ENCODE measurements at places on chromosomes 12 and 14. TPM values are rescaled to one million over a fixed set of nuclear protein-coding genes. Genes with fewer than 3 reads are reported as not detected.
A peak's percentile ranks its signal among the peaks of the same experiment; 100 is the strongest.

GSG1 gene
- total RNA-seq, result not detected

DNA sequence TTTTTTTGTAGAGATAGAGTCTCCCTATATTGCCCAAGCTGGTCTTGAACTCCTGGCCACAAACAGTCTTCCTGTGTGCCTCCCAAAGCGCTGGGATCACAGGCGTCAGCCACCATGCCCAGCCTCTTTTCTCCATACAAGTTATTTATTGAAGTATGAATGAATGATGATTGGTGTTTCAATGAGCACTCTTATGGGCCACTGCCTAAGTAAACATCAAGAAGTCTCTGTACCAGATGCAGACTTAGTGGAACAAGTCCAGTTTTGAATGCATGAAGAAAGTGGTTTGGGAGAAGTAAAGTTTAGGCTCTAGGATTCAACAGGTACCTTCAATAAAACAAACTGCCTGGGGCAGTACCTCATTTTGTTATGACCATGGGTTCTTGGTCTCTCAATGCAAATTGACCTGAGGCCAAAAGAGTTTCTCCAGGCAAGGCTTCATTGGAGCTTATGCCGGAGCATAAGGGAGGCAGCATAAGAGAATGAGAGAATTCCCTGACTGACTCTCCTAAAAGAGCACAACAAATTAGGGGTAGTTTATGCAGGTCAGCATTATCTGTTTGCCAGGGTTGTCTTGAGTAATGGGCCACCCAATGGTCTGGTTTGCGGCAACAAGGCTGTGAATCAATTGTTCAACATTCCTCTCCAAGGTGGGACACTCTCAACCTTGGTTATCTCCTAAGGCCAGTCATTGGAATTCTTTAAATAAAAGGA, 1.1 kb upstream of the GMFB start:
- H3K4me1 ChIP-seq, result peaks cover 44% of the 10 kb centered on the region
- no peaks in the 10 kb centered on the region for H3K27me3 ChIP-seq
- H3K36me3 ChIP-seq, result no peaks in the 10 kb centered on the region

DNA sequence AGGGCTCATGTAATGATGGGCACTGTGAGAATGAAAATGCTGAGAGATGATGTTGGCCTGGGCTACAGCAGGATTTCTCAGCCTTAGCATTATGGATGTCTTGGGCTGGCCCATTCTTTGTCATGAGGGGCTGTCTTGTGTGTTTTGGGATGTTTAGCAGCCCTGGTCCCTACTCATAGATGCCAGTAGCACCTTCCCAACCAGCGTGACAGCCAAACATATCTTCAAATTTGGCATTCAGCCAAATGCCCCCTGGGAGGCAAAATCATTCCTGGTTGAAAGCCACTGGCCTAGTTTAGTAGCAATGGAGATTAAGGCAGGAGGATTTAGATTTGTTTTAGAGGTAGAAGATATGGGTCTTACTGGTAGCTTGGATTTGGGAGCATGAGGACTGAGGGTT, 26.6 kb downstream of the UBE3B start:
- H3K4me1 ChIP-seq, result no peaks in the 10 kb centered on the region
- no peak overlapping the region for H3K4me3 ChIP-seq
- no peak for DNase-seq
- H3K27ac ChIP-seq, result no peak overlapping the region

DNA sequence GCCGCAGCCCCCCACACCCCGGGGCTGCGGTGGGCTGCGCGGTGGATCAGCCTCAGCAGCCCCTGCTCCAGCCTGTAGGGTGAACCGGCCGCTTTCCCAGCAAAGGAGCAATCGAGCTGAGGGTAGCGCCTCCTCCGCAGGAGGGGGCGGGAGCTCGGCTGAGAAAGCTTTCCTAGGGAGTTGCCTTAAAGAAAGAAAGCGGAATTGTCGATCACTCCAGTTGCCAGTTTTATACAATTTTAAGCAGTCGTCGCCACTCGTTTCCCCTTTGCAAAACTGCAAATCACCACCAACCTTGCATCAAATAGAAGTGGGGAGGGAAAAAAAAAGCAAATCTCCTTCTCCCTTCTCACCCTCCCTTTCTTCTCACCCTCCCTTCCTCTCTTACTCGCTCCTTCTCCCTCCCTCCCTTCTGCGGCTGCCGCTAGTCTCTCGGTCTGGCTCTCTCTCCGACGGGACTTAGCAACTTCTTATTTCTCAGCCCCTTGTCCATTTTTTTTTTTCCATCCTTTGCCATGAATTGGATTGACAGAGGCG, at the start of gene PDE3A:
Gene PDE3A, plus strand, starts transcription at position 424 of the 537 bp plus-strand sequence. CDS start 748 bp downstream, outside the sequence.
- peaks cover 40% of the 10 kb centered on the region for H3K27me3 ChIP-seq
- H3K4me1 ChIP-seq, result peaks cover 9% of the 10 kb centered on the region
- no peak for DNase-seq
- peak within 1 kb of the TSS; percentile 29 for H3K4me3 ChIP-seq

SRRM4 gene
- not detected for total RNA-seq

GRCh38 chr12:20578142-20578541, 117.0 kb upstream of the SLCO1C1 start:
- H3K4me1 ChIP-seq, result no peaks in the 10 kb centered on the region
- no peaks in the 10 kb centered on the region for H3K36me3 ChIP-seq
- DNase-seq, result no peak
- H3K27me3 ChIP-seq, result no peaks in the 10 kb centered on the region

Measured in activated naive CD4-positive, alpha-beta T cell treated with anti-CD3 and anti-CD28 coated beads for 36 hours (primary cell).